ENCODE measurements at places on chromosomes 7 and 10. TPM values are rescaled to one million over a fixed set of nuclear protein-coding genes. Genes with fewer than 3 reads are reported as not detected.

DNAH11 gene
- total RNA-seq: 0.82 TPM

GPR22 gene
- 102 TPM for total RNA-seq

TMEM196 gene
- 18.8 TPM for total RNA-seq

PWWP2B gene
- 9.4 TPM for total RNA-seq

CNPY1 gene
- total RNA-seq: under 0.01 TPM

CPA2 gene
- total RNA-seq: not detected

PTN gene
- total RNA-seq: 154 TPM

LEP gene
- not detected for total RNA-seq

ARMH3 gene
- 23.2 TPM for total RNA-seq

ITIH2 gene
- 10.6 TPM for total RNA-seq
